MG63 (cell line): ENCODE measurements at places on chromosomes 6 and 20.

- DNase-seq: no peak
Observed at GRCh38 chr6:138393871-138394783, 9.9 kb upstream of the HEBP2 start.

DNA sequence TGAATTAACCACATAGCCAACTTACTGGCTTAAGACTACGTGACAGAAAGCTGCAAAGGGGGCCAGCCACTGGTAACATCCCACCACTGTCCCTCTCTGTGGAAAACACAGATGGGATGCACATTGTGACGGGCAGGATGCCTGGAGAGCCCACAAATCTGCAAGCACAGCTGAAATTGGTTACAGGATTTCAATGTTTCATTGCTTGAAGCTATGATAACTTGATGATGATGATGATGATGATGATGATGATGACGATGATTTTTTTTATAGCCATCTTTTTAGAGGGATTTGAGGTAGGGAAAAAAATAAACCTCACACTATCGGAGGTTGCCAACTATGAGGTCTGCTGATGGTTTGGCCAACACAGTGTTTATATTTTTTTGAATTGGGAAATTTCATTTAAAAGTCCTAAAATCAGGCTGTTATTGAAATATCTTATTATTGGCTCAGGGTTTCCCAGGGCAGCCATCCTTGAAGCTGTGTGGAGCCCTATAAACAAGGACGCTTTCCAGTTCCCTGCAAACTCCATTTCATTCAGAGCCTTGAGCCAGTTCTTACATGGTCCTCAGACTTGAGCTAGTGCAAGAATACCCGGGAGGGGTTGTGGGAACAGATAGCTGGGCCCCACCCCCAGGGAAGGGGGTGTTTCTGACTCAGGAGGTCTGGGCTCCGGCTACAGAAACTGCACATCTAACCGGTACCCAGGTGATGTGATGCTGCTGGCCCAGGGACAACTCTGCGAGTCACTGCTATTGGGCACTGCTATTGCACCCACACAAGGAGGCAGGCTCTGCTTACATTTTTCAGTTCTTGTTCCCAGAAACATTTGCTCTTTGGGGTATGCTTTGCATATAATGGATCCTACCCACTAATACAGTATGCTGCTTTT lies 27.1 kb downstream of the BCAS1 start:
- peak; percentile 78 for DNase-seq

- DNase-seq: no peak
Observed at GRCh38 chr6:13281686-13282085, 46.7 kb downstream of the TBC1D7 start.

DNA sequence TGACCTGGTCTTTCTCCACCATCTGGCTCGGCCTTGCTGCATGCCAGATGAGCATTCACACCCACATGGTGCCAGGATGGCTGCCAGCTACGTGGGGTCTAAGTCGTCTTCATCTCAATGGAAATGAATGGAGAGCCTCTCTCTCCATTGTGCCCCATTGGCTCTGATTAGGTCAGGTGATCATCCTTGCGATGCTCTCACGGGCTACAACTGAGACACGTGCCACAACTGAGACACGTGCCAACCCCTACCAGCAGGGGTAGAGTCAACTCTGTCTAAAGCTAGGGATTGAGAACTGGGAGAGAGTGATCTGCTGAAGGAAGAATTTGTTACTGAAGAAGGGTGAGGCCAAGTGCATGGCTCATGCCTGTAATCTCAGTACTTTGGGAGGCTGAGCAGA lies 67.3 kb upstream of the RALY start:
- DNase-seq: peak; percentile 58

DNA sequence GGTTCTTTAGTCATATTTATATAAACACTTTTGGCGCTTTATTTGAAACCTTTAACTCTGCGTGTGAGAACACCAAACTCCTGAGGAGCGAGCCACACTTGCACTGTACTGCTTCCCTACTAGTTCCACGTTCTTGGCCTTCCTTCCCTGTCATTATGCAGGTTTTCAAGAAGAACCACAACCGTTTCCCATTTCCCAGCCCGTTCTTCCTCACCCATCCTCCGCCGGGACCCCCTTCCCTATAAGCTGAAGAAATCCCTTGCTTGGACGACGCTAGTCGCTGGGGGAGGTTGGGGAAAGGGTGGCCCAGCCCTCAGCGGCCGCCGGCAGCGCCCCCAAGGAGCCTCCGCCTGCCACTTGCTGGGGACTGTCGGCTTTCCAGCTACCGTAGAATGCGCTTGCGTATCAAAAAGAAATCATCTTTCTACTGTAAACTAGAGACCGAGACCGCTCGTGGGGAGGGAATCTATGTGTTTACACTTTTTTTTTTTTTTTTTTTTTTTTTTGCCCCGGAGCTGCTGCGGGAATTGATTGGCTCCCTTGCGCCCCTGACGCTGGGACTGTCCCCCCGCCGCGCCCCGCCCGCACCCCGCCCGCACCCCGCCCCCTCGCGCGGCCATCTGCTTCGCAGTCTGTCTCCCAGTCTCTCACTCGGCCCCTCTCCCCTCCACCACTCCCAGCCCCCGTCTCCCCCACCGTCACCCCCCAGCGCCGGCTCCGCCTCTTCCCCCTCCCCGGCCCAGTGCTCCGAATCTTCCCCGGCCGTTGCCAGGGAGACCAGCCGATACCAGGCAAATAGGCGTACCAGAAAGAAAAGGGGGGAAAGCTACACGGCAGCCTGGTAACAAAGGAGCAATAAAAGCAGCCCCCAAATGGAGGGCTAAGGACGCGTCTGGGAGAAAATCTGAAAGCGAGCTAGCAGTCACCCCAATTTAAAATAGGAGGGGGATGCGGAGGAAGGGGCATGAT lies 2.3 kb upstream of the MARCKS start:
- DNase-seq: peak; percentile 78
